ENCODE measurements at places on chromosomes 6 and 20.

GRCh38 chr20:63042448-63043071 lies 35.8 kb upstream of the BHLHE23 start:
- no peak for DNase-seq

GRCh38 chr6:51702851-51703250 lies 384.6 kb downstream of the PKHD1 start:
- no peak for DNase-seq

DNA sequence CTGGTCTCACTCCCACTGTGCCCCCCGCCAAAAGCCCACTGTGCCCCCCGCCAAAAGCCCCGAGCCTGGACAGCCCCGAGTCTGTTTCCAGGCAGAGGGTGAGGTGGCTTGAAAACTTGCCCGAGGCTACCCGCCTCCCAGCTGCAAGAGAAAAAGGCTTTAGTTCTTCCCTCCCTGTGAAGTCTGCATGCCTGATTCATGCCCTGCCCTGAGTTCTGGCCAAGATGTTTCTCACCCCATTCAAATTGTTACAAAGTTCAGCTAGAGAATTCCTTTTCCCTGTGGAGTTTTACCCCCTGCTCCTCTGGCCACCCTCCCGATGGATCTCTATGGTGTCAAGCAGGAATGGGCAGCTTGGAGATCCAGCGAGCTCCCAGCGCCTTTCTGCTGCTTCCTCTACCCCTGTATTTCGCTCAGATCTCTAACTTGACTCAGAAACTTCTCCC lies 298.8 kb upstream of the MAP3K7 start:
- no peak for DNase-seq

DNA sequence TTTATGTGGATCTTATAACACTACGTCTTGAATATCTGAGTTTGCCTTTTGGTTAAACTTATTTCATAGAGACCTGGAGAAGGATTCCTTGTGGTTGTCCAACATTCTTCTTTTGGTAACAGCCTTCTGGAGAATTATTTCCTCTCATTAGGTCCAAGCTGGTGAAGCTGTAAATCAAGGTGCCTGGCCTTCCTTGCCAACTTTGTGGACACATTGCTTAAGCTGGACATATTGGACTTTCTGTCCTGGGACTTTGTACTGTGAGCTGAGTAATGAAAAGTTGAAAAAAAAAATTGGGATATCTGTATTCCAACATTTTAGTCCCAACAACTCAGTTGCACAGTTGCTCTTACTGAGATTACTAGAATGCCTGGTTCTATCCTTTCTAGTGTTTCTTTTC lies 186.2 kb downstream of the HAO1 start:
- no peak for DNase-seq

DNA sequence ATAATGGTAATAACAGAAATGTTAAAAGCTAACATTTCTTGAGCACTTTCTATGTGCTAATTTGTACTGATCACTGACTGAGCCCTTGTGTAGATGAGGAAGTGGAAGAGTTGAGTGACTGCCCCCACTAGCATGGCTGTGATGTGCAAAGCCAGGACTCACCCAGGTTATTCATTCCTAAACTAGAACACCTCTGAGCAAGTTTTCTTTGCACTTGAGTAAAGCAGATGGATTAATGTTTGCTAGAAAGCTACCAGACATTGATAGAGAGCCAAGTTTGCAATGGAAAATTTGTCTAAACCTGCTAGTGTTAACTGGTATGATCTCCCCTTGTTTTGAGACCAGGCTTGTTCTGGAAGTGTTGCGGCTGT lies 467.4 kb upstream of the PLCB4 start:
- no peak for DNase-seq

- no peak for DNase-seq
These were observed 41.4 kb downstream of the MAP3K5 start for GRCh38 chr6:136750696-136751521.

DNA sequence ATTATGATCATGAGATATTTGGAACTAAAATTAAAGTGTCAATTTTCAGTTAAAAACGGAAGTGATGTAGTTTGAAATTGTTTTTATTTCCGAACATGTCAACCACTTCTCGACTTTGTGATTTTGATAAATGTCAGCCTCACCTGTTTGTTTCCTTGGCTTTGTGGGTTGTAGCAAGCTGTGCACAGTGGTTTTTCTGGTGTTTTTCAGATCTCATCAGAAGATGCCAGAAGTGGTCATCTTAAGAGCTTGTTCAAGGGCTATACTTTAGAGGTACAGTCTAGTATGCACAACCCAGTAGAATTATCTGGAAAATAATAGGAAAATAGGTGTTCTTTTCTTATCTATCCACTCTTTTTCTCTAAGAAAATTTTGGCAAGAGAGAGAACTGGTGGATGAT lies 134.0 kb downstream of the GRIK2 start:
- DNase-seq: no peak

Measured in CD4-positive, alpha-beta T cell treated with Interleukin-1 beta for 1 hour (primary cell).